ENCODE measurements at places on chromosomes 4 and X.

- DNase-seq, result no peak
Measured at GRCh38 chr4:172308078-172308477, 494.9 kb downstream of the GALNTL6 start.

GRCh38 chr4:95547715-95548471 lies 880 bp downstream of the UNC5C start:
- peak; percentile 75 for DNase-seq

GRCh38 chrX:154600759-154601374 lies 15.9 kb downstream of the CTAG1A start:
- no peak for DNase-seq

GRCh38 chr4:82381661-82382296 lies 8.0 kb upstream of the HNRNPD start:
- DNase-seq, result no peak

GRCh38 chrX:320126-320783 lies 1.7 kb upstream of the GTPBP6 start:
- DNase-seq, result no peak

DNA sequence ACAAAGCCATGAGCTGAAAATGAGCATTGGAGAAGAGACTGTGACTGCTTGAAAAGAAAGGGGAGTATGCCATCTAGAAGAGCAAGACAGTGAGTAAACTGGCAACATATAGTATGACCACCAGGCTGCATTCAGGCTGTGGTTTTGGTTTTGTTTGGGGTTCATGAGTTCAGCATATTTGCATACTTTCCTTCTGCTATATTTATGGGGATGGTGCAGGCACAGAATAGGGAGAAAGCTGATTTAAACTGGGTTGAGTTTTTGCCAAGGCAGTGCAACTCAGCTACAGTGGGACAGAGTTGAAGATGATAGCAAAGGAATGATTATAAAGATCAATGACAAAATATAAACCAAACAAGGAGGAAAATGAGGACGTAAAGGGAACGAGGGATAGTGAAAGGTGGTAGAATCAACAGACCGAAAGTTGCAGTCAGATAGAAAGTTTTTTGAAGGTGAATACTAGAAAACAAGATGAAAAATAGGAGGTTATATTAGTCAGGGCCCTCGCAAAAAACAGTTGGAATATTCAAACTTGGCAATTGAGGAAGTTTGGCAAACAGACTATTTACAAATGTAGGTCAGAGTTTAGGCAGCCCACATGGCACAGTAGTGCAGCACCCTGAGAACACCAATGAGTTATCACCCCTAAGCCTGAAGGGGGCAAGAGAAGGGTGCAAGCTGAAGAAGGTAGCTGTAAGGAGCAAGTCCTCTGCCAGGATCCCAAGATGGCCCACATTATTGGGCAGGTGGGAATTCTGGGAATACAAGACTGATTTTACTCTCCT lies 114.8 kb upstream of the MAP9 start:
- no peak for DNase-seq

DNA sequence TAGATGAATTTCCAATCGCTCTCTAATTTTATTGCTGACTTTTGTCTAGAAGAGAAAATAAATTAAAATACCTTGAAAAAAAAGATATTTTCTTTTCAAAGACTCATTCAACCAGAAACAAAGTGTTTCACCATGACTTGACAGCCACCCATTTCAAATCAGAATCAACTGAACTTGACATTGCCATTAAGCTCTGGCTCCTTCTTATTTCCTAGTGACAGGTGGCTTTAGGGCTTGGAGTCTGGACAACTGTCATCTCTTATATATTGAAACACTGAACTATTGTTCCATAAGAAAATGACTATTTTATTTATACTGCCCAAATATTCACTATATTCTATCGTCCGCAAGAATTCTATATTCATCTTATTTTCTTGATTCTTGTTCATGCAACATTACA lies 229.2 kb downstream of the SLC39A8 start:
- no peak for DNase-seq

- DNase-seq, result no peak
Measured at GRCh38 chr4:76722838-76723237, 175.1 kb downstream of the SOWAHB start.

DNA sequence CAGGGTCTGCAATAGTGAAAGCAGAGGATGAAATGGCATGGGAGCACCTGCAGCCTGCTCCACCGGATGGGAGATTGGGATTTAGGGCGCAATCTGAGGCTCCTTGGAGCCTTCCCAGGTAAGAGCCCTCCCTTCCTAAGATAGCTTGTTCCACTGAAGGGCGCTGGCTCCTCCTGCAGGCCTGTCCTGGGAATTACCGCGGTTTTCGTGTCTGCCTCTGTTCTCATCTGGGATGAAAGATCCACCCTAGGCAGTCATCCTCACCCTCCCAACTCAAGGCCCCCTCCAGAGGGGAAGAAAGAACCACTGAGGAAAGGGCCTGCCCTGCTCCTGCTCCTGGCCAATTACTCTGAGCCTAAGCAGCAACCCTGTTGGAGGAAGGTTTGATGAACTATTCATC lies 547.5 kb downstream of the SMARCA1 start:
- peak; percentile 31 for DNase-seq

- no peak for DNase-seq
Measured at GRCh38 chr4:52095374-52095773, 44.3 kb downstream of the SPATA18 start.

DNA sequence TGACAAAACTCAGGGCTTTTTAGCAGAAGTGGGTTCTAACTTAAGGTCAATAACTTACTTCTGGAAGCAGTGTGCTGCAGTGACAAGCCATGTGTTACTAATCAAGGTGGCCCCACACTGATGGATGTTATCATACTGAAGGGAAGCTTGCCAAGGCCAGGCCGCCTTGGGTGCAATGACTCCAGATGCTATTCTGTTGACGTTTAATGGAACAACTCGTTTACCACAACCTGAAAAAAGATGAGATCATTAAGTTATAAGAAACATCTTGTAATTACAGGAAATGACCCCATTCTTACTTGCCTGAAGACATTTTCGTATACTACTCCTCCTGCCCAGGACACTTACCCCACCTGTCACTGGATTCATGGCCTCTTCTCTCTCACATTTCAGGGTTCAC lies 38.9 kb upstream of the TMPRSS11D start:
- DNase-seq, result no peak

GRCh38 chrX:110338935-110339334 lies 19.7 kb upstream of the RTL9 start:
- no peak for DNase-seq

DNA sequence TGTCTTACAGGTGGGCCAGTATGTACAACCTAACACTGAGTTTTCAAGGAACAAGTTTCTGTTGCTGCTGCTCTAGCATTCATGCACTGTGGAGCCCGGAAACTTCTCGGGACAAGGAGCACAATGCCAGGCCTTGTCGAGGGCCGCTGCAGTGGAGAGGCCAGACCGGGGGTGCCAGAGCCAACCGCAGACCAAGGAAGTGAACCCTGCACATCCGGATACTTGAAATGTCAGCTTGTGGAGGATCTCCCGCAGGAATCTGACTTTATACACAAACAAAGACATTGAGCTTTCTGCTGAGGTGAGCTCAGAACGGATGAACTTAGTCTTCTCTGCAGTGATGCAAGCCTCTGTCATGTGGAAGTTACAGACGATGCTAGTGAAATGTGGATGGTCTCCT lies 99.5 kb downstream of the ZNF827 start:
- no peak for DNase-seq

DNA sequence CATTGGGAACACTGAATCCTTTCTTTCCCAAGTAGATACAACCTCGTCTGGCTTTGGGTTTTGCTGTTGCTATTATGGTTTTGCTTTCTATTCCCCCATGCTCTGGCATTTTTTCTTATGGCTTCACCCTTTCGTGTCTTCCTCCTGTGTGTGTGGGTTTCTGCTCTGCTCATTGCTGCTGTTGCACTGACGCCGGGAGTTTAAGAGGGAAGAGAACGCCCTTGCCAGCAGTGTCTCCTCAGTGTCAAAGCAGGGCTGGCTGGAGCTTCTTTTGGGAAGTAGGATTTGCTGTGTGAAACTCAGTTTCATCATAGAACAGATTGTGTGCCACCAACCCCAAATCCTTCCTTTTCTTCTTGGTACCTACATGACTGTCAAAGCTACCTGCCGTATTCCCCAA lies 63.7 kb downstream of the CLDN22 start:
- DNase-seq, result no peak

- DNase-seq, result no peak
Measured at GRCh38 chr4:151098979-151099228, 524 bp upstream of the RPS3A start.

DNA sequence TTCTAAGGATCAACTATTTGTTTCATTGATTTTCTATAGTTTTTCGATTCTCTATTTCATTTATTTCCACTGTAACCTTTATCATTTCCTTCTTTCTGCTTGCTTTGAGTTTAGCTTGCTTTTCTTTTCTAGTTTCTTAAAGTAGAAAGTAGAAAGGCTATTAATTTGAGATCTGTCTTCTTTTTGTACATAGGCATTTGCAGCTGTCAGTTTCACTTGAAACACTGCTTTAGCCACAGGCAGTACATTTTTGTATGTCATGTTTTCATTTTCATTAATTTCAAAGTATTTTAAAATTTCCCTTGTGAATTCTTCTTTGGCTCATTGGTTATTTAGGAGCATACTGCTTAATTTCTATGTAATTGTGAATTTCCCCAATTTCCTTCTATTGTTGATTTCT lies 152.2 kb downstream of the SH3KBP1 start:
- no peak for DNase-seq

DNA sequence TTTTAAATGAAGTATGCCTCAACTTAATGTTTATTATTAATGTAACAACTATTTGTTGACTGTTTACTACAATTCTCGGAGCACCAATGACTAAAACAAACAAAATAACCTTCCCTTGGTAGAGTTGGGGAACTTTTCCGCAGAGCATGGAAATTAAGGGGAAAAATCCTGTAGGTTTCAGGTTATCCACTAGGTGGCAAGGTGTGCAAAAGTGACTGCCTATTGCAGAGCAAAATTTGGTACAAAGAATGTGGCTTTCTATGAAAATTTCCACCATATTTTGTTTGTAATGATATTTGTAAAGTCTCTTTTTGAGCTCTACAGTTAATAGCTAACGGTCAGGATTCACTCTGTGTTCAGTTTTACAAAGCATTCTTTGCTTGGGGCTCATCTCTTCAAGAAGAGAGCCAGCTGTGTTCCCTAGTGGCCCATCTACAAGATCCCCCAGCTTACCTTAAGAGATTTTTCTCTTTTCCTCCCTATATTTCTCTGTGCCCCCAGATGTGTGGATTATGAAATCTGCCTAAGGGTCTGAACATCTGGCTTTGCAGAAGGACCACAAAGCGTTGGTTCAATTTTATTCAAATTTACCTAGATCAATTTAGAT lies 61.1 kb downstream of the FBXO8 start:
- DNase-seq, result no peak

- no peak for DNase-seq
Measured at GRCh38 chr4:176238157-176238610, 30.8 kb downstream of the ASB5 start.

- no peak for DNase-seq
Measured at GRCh38 chr4:173218411-173219125, 50.0 kb downstream of the GALNT7 start.

GRCh38 chr4:2482192-2482591 lies 13.3 kb downstream of the RNF4 start:
- no peak for DNase-seq

GRCh38 chr4:110224812-110225211 lies 26.4 kb upstream of the ELOVL6 start:
- no peak for DNase-seq

DNA sequence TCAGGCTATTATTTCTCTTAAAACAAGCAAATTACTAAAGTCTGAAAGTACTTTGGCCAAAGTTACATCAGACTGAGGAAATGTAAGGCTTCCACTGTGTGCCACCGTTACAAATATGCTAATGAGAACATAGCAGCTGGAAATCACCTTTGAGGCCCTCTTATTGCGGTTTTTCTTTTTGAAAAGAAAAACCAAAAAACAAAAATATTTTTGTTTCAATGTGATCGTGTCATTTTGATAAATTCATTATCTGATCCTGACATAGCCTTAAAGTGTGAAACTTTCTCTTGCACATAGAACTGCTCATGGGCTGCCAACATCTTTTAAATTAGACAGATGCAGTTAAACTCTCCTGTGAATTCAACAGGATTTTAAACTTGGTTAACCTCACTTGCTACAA lies 2.8 kb upstream of the TIFA start:
- no peak for DNase-seq

GRCh38 chr4:726235-726787 lies 20.7 kb downstream of the PCGF3 start:
- DNase-seq, result no peak

DNA sequence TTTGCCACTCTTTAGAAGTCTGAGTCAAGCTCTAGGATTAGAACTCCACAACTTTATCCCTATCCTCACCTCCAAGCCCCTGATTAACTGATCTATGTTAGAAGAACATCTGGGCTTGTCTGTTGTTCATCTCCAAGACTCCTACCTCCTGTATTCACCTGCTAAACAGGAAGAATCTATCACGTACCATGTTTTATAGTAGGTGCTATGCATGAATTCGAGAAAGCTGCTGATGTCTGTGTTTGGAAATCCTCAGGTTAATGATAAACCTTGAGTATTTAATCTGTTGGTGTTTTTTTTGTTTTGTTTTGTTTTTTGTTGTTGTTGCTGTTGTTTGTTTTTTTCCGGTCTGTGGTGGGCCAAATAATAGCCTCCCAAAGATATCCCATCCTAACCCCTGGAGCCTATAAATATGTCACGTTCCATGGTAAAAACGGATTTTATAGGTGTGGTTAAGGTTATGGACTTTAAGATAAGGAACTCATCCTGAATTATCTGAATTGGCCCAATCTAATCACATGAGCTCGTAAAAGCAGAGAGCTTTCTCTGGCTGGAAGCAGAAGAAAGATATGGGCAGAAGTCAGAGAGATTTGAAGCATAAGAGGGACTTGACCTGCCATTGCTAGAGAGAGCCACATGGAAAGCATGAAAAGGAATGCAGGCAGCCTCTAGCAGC lies 101.2 kb upstream of the DUSP21 start:
- DNase-seq, result no peak

- no peak for DNase-seq
Measured at GRCh38 chrX:34999702-35000101, 57.1 kb downstream of the FAM47B start.

GRCh38 chr4:89284828-89285227 lies 22.8 kb downstream of the GPRIN3 start:
- no peak for DNase-seq

GRCh38 chr4:64857198-64857597 lies 447.9 kb upstream of the TECRL start:
- DNase-seq, result no peak

DNA sequence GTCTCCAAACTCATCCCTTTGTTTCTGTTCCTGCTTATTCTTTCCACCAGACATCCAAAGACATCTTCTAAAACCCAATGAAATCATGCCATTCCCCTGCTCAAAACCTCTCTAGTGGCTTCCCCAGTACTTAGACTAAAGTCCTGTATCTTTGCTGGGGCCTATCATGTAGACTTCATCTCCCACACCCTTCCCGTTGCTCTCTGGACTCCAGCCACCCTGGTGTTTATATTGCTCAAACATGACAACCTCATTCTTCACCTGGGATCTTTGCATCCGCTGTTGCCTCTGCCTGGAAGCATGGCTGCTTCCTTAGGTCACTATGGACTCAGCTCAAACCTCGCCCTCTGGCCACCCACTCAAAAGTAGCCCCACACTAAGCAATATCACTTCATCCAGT lies 23.7 kb downstream of the TBC1D1 start:
- no peak for DNase-seq

- DNase-seq, result no peak
Measured at GRCh38 chrX:5080791-5081190, 1147.9 kb downstream of the NLGN4X start.
